Naive thymus-derived CD4-positive, alpha-beta T cell (primary cell): ENCODE measurements at places on chromosomes 4 and X.

GRCh38 chrX:25531096-25531495 is 515.3 kb upstream of the ARX start:
- no peak for DNase-seq

DNA sequence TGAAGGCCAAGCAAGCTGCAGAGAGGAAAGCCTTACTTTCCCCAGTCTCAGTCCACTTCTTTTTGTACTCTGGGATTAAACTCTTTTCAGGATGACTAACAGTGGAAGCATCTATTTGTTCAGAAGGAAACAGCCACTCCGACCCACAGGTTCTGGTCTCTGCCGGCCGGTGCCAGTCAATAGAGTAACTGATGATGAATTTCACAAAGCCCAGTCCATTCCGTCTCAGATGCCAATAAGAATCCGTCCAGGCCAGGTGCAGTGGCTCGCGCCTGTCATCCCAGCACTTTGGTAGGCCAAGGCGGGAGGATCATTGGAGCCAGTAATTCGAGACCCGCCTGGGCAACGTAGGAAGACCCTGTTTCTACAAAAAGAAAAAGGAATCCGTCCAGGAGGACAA is 58.5 kb upstream of the HELT start:
- no peak for DNase-seq

- no peak for DNase-seq
These were observed 37.0 kb downstream of the MRPL1 start for GRCh38 chr4:77899607-77900006.

DNA sequence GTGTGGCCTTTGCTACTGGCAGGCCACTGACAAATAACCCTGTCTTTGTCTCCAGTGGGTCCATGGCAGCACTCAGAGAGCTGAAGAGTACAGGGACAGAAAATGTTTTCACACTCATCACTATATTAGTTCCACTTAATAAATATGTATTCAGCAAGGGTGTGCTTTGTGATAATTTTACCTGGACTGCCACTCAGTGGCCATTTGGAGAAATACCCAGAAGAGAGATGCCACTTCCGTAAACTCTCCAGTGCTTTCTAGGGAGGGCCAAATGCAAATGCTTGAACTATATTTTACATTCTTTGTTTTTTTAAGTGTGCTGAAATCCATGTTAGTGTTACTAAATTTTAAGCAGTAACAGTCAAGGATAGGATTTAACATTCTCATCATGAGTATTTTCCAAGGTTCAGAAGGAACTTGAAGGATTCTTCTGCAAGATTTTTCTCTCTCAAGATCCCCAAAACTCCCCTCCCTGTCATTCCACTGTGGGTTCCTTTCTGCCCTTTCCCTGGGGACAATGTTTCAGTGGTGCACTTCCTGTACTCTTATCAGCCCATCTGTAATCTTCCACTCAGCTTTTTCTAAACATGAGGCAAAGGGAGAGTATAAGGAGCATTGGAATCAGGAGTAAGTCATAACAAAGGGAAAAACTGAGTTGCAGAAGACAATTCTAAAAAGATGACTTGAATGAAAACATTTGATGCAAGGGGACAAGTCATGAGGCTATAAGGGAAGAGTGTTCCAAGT is 46.0 kb downstream of the TFDP3 start:
- no peak for DNase-seq

- DNase-seq: no peak
These were observed 69.4 kb upstream of the CLNK start for GRCh38 chr4:10753856-10754402.

GRCh38 chrX:12975670-12975965 is 708 bp downstream of the TMSB4X start:
- DNase-seq: peak; percentile 45
